ENCODE measurements at places on chromosomes 6 and 20.

- DNase-seq, result no peak
These were observed 98.0 kb upstream of the CITED2 start for GRCh38 chr6:139472351-139473015.

DNA sequence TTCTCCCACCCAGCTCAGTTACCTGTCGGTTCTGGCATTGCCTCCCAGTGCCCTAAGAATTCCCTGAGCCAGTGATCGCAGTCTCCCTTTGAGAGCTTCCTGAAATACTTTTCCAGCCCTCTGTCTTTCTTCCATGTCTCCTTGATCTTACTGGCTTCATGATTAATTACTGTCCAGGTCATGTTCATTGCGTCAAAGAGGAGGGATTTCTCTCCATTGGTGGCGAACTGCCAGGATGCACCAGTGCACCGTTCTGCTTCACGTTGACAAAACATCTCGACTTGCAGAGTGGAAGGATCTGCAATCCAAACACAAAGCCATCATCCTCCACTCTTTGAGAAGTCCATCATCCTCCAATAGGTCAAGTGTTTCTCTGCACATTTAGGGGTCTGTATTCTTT lies 8.6 kb downstream of the RAET1E start:
- no peak for DNase-seq

GRCh38 chr20:31675828-31676608 lies 38.3 kb downstream of the COX4I2 start:
- no peak for DNase-seq

- DNase-seq, result no peak
These were observed 2.1 kb upstream of the TRERF1 start for GRCh38 chr6:42453654-42454427.

- no peak for DNase-seq
These were observed 18.9 kb downstream of the PERP start for GRCh38 chr6:138088326-138088762.

- no peak for DNase-seq
These were observed 243.5 kb upstream of the PREP start for GRCh38 chr6:105646391-105646867.

- DNase-seq, result no peak
These were observed 80.5 kb downstream of the IMPG1 start for GRCh38 chr6:75991941-75992340.

GRCh38 chr6:63731930-63732329 lies 96.3 kb downstream of the PHF3 start:
- no peak for DNase-seq

DNA sequence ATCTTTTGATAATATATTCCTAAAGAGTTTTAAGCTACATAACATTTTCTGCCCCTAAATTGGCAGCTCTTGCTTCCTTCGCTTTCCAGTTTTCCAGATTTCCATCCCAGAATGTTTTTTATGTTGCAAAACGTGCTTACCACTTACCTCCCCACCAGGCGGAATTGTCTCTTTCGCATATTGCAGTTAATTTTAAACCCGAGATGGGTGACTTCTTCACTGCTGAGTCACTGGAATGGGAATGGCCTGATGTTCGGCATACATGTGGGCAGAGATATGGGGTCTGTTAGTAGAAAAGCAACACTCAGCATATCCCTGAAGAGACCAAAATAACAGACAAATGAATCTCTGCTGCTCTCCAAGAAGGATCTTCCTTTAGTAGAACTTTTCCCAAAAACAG lies 491.2 kb downstream of the PREX1 start:
- DNase-seq, result no peak

- no peak for DNase-seq
These were observed 238.7 kb upstream of the SOX4 start for GRCh38 chr6:21354805-21355238.

GRCh38 chr6:1664329-1664728 lies 54.6 kb downstream of the FOXC1 start:
- DNase-seq, result no peak

DNA sequence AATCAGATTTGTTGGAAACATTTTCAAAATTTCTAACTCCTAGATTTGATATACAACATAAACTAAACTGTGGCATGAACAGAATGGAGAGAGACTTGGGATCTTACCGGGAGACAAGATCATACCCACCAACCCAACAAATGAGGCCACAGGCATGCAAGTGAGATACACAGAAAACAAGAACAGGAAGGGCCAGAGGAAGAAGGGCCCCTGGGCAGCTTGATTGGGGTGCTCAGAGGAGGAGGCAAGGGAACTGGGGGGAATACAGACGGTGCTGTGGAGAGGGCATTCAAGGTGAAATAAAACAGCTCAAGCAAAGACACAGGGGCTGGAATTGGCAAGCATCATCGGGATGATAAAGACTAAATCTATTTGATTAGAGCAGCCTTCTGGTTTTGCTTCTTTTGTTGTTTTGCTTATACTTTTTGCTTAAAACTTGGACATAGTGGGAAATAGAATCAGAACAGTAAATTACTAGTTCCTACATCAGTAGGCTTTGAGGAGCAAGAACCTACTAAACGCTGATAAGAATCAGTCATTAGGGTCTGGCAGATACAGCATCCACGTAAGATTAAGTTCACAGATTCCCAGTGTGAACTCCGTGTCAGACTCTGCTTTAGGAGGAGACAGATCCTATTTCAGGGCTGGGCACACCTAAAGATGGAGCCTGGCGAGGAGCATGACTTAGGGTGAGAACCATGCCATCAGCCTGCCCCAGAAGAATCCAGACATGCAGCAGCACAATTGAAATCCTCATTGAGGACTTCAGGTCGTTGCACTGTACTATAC lies 3.5 kb upstream of the RAMACL start:
- no peak for DNase-seq

DNA sequence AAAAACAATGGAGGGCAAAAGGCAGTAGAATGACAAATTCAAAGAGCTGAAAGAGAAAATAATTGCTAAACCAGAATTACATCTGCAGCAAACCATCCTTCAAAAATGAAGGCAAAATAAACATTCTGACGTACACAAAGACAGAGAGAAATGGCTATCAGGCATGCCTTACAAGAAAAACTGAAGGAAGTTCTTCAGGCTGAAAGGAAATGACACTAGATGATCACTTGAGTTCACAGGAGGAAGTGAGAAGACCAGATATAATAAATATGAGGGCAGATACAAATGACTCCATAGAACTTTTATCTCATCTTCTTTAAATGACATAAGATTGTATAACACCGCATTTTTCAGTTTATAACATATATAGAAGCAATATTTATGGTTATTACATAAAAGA lies 30.0 kb downstream of the DZANK1 start:
- no peak for DNase-seq

DNA sequence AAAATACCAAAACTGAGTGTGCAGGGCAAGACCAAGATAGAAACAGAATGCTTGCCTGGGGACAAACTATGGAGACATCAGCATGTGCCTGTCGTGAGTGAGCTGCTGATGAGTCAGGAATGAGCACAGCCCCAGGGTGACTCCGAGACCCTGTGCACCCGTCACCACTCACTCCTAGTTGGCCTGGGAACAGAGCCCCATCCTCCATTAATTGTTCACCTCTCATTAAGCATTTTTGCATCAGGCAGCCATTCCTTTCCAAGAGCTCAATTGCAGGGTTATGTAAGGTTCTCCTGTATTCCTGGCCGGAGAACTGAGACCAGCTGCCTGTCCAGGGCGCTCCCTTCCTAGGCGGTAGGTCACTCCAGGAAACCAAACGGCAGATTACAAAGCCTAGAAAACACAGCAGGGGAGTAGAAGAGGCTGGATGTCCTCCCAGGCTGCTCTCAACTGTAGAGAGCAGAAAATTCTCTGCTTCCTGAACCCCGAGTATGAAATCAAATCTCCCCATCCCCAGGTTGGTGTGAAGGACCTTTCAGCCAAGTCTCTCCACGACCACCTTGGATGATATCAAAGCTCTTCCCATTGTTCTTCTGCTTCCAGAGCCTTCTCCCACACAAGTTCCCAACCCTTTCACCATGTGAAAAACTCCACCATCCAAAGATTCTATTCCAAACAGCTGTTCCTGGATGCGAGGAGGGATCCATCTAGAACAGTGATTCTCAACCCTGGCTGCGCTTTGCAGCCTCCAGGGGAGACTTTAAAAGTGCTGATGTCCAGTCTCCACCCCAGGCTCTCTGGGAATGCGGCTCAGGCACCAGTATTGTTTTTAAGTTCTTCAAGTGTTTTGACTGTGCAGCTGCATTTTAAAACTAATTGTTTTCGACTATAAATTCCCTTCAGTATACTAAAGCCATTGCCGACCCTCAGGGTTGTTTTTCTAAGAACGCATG lies 532.6 kb upstream of the JARID2 start:
- DNase-seq, result no peak

DNA sequence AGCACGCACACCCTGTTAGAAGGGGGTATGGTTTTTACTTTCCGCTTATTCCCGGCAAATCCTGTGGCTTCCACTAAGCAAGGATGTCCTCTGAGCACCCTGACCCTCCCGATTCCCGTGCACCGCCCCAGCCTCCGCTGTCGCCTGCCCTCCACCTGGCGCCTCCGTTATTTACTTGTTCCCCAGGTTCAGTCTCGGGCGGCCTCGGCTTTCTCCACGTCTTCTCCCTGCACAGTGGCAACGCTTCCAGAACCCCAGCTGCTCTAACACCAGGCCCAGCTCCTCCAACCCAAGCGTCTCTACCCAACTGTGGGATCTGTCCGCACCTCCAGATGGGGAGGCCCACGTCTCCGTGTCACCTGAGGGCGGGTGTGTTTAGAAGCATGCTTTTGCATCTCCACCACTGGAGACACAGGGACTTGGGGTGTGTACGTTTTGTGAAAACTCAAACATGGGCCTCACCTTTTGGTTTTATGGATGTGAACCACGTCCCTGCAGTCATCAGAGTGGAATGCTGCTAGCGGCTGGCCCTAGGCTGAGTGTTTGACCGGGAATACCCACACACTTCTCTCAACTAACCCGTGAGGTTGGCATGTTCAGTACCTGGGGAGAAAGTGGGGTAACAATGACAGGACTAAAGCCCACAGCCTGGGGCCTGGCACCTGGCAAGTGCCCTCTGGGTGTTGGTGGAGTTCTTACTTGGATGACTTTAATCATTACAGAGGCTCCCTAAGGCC lies 79.9 kb downstream of the THBS2 start:
- DNase-seq, result no peak

GRCh38 chr6:26243132-26243531 lies 121.9 kb upstream of the BTN3A2 start:
- DNase-seq, result no peak

DNA sequence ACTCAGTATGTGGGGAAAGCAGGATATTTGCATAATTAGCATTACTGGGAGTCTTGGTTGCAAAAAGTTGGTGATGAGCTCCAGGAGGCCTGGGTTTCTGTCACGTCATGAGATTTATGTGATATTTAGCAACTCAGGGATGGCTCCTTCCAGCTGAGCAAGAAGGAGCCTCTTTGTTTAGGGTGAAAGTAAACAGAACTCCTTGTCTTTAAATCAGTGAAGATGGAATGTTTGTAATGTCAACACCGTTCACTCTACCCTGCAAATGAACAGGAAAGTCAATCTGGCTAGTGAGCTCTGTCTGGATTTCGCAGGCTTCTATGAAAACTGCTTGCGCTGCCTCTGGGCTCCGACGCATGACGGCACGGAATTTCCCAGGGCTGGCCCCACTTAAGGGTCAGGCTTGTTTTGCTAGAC lies 86.9 kb downstream of the PXDC1 start:
- no peak for DNase-seq

GRCh38 chr6:163661272-163661671 lies 246.8 kb downstream of the QKI start:
- no peak for DNase-seq

DNA sequence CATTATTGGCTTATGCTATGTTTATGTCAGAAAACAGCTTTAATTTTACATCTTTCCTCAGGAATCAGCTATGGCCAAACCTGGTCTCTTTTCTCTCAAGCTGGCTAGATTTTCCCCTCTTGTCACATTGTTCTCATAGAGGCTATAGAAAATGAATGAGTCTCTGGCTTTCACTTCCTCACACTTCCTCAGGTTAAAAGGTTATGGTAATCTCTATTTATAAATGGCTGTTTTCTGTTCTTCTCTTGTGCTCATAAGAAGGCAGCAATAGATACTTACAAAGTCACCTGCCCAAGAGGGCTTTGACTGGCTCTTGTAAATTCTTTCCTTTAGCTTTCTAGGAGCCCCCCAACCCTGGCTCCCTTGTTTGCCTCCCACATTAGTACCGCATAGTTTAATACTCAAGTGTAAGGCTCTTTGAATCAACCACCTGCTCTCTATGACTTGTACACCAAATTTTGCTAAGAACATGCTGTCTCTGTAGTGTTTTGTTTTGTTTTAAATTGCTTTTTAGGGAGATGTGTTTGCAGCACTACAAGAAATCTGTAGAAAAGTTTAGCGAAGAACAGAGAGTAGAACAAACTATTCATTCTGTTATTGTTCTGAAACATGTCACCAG lies 897.4 kb upstream of the CITED2 start:
- DNase-seq, result no peak

DNA sequence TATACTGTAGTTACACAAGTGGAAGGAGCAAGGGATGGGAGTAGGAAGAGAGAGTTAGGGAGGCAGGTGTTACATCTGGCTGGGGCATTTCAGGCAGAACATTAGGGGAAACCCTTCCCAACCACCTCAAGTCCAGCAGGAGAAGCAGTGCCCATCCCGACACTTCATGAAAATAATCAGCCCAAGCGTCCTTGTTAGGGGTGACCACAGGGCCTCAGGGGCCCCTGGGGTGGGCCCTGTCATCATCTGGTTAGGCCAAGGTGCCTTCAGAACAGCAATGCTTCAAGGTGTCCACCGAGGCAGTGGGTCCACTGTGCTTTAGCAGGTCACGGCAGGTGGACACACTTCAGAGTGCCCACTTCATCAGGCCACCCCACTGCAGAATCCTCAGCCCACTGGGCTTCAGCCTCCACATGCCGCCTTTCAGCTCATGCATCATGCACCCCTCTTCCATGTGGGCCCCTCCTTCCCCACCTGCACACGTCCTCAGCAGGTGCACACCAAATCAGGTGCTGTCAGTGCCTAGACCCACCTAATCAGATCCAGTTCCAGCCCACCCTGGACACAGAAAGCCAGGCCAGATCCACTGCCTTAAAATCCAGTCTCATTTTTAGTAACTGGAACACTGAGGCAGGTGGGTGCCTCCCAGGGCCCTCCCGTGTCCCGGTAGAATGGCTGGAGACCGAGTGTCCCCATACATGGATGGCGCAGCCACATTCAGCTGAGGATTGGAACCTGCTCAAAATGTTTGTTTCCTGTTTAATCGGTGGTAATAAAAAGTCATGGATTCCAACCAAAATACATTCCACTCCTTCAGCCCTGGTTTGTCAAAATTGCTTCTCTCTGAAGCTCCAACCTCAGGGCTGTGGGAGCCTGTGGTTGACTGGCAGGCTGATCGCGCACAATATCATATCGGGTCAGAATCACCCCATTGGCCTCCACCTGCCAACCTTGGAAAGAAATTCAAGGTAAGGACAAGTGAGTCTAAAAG lies 99.5 kb downstream of the ANKRD60 start:
- DNase-seq, result no peak

- DNase-seq, result no peak
These were observed 77.7 kb downstream of the TMEM170B start for GRCh38 chr6:11615214-11615602.

- DNase-seq, result no peak
These were observed 146.0 kb downstream of the EYA2 start for GRCh38 chr20:47040506-47041125.

GRCh38 chr6:72905705-72906478 lies 284.0 kb downstream of the KCNQ5 start:
- DNase-seq, result no peak

- DNase-seq, result no peak
These were observed 1.2 kb upstream of the DYNLRB1 start for GRCh38 chr20:34514897-34515483.
